Iris pigment epithelial cell (primary cell): ENCODE measurements at places on chromosomes 11 and 22.

DNA sequence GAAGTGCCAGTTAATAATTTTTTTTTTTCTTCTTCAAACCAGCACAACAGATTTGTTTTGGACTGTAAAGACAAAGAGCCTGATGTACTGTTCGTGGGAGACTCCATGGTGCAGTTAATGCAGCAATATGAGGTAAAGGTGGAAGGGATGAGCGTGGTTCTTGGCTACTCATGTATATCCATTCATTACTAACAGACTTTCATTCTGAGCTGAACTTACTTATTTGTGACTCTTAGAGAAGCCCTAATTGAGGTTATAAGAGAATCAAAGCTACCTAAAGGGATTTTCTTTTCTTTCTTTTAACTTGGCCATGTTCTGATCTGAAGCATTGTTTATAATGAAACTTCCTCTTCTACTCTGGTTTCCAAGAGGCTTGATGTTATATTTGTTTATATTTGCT, 15.8 kb downstream of the PAFAH1B2 start:
- DNase-seq = no peak

DNA sequence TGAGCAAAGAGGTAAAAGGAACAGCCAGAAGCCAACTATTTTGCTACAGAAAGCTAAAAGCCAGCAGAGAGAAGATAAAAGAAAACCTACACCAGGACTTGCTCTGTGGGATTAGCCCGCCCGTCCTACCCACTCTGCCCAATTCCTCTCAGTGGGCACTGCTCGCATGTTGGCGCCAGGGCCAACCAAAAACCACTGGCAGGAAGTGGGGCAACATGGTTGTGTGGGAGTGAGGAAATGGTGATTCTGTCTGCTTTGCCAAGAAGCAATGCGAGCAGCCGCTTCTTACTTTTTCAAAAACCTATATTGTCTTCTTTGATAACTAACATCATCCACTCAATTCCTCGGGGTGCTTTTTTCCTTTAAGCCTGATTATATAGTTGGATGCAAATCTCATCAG, 14.2 kb upstream of the APOA1 start:
- no peak for DNase-seq

DNA sequence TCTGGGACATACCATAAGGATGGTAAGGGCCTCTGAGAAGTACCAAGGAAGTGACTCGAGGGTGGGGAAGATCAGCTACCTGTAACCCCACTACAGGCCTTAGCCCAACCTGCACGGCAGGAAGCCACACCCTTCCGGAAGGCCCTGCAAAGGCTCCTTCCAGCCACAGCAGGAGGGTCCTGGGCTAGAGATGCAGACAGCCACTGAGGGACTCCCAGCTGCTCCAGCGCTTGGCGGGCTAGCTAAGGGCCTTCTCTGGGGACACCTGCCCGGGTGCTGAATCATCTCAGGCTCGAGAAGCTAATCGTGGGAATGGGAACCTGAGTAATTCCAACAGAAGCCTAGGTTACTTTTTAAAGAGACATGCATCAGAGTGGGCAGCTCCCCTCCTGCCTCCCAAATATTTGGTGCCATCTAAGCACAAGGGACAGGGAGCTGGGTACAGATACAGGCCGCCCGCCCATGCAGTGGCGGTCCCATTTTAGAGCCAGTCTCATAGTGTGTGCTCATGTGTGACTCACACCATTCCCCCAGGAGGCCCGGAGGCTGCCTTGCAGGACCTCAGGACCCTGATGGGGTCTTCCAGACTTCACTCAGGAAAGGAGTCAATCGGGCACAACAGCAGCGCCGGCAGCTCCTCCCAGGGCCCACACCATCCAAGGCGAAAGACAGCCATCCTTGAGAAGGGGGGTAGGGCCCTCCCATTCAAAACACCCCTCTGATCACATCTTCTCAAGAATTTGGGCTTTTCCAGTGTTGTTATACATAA, 8.0 kb downstream of the MYH9 start:
- DNase-seq = no peak

DNA sequence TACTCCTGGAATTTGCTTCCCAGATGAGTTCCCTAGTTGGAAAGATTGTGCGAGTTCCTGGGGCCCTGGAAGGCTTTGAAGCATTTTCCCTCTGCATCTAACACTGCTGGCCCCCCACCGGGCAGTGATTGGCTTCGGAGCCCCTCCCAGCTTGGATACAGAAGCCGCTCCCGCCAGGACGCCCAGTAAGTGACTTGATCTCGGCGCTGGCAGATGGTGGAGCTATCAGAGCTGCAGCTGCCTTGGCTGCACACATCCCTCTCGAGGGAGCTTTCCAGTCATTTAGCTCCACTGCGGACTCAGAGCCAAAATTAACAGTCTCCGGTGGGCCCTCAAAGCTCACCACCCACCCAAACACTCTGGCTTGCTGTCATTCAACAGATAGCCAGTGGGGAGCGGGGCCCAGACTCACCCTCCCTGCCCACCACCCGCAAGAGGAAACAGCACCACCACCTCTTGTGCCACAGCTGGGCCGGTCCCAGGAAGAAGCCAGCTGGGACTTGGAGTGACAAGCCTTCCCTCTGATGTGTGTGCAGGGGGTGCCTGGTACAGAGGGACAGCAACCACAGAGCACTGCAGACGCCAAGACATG, 162.3 kb downstream of the TRIM29 start:
- no peak for DNase-seq

DNA sequence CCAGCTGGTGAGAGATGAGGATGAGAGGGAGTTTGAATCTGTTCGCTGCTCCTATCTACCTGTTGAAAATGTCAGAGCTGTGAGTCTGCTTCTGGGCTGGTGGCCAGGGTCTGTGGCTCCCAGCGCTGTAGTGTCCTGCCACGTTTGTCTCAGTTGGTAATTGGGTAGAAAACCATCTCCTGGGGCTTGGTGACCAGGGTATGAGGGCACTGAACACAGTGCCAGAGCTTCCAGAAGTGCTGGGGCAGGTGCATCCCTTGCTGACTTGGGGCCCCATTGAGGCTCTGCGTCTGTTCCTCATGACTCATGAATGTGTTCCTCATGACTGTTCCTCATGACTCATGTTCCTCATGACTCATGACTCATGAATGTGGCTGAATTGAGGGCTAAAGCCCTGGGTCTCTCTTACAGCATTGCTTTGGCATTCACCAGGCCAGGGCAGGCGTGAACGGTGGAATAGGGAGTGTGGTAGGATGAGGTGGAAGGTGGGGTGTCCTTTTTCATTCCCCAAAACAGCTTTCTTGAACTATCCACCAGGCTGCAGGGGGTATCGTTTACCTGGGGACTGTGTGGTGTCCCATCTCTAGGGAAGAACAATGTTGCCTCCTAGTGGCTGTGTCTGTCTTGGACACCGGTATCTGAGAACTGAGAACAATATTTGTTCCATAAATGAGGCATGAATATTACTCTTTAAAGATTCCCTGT, 139.5 kb downstream of the COMMD9 start:
- peak; percentile 99 for DNase-seq

GRCh38 chr22:36340621-36341020, 47.1 kb downstream of the MYH9 start:
- no peak for DNase-seq

- DNase-seq = no peak
Measured at GRCh38 chr11:120105576-120105975, 32.3 kb downstream of the TRIM29 start.
